ENCODE measurements at places on chromosomes 11 and 22.

DNA sequence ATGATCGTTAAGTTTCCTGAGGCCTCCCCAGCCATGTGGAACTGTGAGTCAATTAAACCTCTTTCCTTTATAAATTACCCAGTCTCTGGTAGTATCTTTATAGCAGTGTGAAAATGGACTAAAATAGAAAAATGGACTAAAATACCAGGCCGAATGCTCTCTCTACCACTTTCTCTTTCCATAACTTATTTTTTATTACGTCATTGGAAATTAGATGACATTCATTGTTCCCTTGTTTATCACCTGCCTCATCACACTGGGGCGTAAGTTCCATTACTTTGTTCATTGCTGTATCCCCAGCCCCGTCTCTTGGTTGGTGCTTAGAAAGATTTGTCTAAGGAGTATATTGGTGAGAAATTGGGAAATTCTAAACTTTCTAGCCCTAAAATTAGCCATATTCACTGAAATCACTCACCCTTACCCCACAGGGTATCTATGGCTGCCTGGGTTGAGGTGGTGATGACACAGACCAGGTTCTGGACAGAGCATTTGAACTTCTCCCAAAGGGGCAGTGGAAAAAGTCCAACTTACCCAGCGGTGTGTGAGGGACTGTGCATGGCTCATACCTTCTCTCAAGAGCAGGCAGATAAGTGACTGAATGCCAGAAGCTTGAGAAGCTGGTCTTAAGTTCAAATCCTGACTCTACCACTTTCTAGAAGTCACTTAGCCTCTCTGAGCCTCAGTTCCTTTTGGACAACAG lies 50.9 kb upstream of the TP53I11 start:
- DNase-seq = no peak

- DNase-seq = no peak
Observed at GRCh38 chr22:25630447-25630846, 66.0 kb downstream of the GRK3 start.

DNA sequence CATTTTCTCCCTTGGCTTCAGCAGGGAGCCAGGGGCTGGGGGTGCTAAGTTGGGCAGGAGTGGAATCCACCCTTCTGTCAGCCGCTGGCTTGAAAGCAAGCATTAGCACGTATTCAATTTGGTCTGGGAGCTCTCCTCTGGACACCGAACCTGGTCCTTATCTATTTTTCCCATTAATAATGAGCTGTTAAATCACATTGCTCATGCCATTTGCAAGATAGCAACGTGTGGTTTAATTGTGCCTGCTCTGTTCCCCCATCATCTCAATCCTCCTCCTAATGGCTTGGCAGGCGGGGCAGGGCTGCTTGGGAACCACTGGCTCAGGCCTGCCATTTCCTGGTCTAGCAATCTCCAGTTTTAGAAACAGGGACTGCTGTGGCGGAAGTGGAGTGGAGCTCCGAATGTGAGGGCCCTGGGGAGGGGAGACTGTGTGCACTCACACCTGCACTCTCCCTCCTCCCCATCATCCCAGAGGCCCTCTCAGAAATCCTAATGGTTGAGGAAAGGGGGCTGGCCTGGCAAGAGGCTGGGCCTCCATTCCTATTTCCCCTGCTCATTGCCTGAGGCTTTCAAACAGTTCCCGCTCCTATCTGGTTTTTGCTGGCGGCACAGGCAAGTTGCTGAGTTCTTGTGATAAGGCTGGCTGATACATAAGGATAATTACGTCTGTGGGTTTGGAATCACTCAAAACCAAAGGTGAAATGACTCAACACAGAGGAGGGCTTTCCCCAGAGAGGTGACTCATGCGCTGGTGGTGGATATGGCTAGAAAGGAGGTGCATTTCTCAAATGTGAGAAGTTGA lies 201.2 kb upstream of the E2F8 start:
- no peak for DNase-seq

GRCh38 chr11:83978942-83979341 lies 692.8 kb upstream of the CCDC90B start:
- no peak for DNase-seq

DNA sequence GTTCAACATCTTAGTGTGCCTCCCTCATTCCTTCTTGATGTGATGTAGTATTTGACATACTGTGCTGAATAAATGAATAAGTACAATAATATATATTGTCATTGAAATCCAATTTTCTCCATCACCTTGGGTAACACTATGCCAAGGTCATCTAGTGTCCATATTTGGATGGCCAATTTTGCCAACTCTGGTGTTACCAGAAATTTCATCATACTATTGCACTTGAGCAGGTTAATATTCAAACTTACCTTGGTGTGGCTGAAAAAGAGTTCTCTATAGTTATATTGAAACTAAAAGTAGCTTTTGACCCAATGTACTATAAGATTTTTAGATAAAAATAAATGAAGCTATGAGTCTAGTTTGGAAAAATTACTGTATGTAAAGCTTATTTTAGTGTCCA lies 98.2 kb upstream of the SLC6A5 start:
- DNase-seq = no peak

DNA sequence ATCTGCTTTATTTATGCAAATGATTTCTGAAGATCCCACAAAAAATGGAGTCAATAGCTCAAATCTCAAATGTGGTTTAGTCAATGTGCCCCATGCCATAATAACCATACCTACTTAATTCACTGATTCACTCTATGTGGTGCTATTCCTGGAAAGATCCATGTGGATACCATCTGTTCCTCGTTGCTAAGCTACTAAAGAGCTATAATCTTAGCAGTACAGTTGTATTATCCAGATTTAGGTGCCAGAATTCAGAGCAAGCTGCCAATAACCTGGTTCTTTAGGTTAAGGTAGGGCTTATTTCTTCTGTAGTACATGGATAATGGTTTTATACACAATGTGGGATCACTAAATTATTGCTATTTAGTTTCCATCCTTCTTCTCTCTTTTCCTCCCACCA lies 974.7 kb upstream of the CCDC90B start:
- no peak for DNase-seq

GRCh38 chr11:44468345-44468988 lies 97.0 kb upstream of the CD82 start:
- DNase-seq = no peak

DNA sequence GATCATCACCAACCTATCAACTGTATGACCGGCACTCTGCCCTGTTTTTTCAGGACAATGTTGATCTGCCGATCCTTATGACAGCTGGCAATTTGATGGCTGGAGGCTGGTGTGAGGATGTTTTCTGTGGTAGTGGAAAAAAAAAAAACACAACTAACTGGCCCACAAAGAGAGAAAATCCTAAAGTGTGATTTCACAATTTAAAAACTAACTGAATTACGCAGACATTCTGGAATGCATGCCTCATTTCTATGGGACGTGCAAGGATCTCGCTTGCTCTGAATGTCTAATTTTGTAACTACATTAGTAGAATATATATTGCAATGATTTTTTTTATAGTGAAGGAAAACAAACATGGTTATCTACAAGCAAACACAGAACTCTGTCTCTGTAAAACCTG lies 590.5 kb downstream of the ETS1 start:
- DNase-seq = no peak

GRCh38 chr11:102229510-102230123 lies 87.7 kb upstream of the BIRC3 start:
- no peak for DNase-seq
